Activated naive CD4-positive, alpha-beta T cell (primary cell): ENCODE measurements at places on chromosomes 1 and 21.

DNA sequence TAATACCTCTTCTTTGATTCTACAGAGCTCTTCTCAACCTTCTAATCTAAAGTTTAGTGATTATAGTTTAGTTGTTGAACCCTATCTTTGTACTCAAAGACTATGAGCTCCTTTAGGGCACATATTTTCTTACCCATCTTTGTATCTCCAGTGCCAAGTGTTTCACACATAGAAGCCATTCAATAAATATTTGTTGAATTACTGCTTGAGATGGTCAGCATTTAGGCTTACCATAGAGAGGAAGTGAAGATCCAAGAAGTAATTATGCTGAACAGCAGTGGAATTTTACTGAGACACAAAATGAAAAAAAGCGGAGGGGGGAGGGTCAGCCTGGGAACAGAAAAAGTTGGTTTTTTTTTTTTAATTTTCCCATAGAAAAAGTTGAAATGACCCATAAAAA is 21.9 kb downstream of the PIK3R3 start:
- no peak for DNase-seq

DNA sequence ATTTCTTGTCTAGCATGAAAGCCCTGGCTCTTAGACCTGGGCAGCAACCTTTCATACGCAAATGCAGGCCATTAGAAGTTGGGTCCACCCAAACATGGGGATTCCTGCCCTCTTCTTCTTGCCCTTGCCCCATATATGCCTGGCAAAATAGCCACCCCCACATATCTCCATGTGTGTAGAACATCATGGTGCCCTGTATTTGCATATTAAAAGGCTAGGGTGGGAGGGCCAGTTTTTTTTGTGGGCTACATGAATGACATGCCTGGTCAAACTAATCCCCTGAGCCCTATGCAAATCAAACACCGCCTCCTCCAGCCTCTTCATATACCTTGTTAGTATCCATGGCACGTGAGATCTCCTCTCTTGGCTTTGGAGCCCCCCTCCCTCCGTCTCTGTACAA is 24.7 kb downstream of the MFSD2A start:
- no peak for DNase-seq

DNA sequence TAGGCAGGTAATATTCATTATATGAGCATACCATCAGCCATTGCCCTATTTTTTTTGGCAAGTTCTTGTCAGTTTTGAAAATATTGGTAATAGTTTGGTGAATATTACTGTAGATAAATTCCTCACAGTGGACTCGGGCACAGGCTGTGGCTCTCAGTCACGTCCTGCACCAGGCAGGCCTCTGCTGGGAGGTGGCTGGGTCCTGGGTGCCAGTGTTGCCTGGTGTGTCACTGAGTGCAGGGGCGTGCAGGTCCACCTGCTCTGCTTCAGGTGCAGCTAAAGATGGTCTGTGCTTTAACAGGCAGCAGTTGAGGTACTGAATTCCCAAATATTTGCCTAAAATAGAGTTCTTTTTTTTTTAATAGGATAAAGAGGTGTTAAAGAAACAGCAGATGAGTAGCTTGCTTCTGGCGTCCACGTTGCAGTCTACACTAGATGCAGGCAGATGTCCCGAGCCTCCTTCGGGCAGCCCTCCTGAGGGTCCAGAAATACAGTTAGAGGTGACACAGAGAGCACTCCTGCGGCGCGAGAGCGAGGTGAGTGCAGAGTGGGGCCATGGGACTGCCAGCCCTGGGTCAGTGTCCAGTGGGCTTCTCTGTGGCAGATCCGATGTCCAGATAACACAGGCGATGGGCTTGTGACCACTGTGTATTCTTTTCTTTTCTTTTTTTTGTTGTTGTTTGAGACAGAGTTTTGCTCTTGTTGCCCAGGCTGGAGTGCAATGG is 57.3 kb upstream of the DIP2A start:
- DNase-seq, result no peak

DNA sequence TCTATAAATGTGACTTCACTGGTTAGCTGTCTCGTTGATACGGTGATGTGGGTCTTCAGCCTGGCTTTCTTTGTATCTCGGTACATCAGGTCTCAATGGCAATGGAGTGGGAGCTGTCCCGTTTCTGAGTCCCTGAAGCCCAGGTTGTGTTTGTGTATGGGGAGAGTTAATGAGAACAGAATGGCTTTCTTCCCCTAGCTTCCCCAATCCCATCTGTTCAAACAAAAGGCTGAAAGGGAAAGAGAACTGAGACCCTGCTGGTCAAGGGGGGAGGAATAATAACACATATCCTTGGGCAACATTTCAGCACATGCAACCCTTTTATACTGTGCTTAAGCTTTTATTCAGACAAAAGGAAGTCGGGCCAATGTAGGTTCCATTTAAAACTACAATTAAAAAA is 28.4 kb upstream of the CASQ2 start:
- DNase-seq, result no peak
